Fibroblast of the aortic adventitia (primary cell): ENCODE measurements at places on chromosomes 11 and 22.

- no peak for DNase-seq
Measured at GRCh38 chr22:48753752-48754517, 1073.7 kb downstream of the BRD1 start.

GRCh38 chr22:35863432-35863831 lies 145.8 kb downstream of the APOL5 start:
- no peak for DNase-seq

DNA sequence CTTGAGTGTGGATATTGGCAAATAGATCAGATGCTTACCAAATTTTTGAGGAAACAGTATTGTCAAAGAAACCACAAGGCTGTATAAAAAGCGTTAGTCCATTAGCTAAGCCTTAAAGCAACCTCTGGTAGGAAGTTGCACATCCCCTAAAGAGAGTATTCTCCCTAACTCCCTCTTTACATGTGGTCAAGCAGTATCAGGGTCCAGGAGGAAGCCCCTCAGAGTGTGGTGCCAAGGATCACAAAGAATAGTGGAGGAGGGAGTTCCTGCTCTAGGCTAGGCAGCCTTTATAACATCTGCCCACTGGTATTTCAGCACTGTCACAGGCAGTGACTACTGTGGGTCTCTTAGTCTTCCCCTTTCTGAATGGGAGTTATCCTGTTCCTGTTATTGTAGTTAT lies 18.8 kb upstream of the AMPD3 start:
- DNase-seq: no peak

- DNase-seq: no peak
Measured at GRCh38 chr22:40211476-40212054, 33.8 kb downstream of the TNRC6B start.

GRCh38 chr11:96279018-96279895 lies 63.7 kb downstream of the MAML2 start:
- peak; percentile 30 for DNase-seq

DNA sequence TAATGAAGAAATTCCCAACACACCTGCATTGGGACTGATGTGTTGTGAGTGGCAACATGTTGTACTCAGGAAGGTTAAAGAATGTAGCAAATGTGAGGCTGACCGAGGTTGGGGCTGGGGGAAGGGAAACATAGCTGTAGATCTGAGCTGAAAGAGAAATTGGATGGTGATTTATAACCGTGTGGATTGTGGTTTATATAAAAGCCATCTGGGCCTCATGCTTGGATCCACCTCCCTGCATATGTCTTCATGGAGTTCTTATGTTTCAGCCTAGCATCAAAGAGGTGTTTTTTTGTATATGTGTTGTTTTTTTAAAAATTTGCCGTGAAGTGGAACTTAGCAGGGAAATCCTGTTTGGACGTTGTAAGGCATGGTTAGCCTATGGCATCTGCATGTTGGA lies 141.3 kb downstream of the NAV2 start:
- no peak for DNase-seq

DNA sequence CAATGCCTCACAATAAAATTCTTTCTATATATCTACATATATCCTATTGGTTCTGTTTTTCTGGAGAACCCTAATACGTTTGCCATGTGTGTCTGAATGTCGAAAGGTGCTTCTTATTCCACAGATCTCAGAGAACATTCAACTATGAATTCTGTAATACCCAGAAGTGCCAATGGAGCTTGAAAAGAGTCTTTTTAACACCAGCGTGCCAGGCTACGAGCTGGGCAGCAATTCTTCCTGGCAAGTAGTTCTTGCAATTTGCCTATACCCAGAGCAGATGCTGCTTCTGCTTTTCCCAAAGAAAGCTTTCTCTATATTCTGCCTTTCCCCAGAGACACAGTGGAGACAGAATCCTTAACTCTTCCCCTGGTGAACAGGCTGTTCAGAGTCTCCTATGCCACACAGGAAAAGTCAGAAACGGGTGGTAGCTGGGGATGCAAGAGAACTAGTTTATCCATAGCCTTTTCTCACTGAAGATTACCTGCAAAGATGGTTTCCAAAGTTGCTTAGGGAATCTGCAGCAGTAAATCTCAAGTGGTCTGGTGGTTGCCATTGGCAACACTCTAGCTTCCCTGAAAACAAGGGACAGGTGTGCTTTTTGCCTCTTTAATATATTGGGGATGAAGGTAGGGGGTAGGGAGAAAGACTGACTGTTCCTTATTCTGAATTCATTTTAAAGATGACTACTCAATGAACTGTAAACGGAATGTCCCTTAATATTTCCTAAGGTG lies 16.8 kb upstream of the PAFAH1B2 start:
- no peak for DNase-seq

DNA sequence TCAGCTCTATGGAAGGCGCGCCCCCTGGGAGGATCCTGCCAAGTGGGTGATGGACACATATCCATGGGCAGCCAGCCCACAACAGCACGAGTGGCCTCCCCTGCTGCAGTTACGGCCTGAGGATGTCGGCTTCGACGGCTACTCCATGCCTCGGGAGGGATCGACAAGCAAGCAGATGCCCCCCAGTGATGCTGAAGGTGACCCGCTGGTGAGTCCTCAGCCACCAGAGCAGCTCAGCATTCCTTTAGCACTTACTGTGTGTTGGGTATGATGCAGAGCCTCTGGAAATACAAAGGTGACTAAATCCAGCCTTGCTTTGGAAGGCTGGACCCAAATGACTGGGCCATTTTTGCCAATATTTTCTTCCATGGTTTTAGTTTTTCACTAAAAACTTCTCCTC lies 45.7 kb downstream of the DBX1 start:
- DNase-seq: no peak

DNA sequence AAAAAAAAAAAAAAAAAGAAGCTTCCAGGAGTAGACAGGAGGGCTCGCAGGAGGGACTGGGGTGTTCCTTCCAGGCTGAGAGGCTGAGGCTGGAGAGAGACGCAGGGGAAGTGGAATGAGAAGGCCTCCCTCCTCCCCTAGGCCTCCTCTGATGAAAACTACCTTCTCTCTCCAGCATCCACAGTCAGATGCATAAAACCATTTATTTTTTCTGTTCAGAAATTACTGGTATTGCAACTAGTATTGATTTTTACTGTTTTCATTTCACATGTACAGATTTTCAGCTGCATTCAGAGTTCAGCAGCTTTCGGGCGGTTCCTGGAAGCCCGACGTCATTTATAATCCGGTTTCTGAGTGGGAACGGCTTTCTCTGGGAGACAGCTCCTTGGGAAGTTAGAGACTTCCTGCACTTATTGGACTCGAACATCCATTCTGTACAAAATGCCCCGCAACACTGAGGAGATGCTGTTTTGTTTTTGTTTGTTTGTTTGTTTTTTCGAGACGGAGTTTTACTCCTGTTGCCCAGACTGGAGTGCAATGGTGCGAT lies 6.9 kb upstream of the NFAM1 start:
- DNase-seq: peak; percentile 9

GRCh38 chr11:358129-358800 lies 11.0 kb upstream of the B4GALNT4 start:
- DNase-seq: peak; percentile 31

DNA sequence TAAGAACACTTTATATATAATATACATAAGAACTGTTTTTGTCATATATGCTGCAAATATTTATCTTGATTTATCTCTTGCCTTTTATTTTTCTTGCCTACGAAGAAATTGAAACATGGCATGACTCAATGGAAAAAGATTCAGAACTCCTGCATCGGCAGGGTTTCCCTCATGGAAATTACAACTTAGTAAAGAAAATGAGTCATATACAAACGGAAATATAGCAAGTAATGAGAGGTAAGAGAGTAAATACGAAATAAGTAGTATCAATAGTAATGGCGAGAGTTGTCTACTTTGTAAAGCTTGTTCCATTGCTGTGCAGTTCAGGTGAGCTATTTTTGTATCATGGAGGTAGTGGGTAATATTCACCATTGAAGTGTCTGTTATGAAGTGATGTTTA lies 350.4 kb downstream of the DDX10 start:
- DNase-seq: peak; percentile 59

- DNase-seq: no peak
Measured at GRCh38 chr11:71251761-71252268, 562 bp downstream of the SHANK2 start.

- DNase-seq: no peak
Measured at GRCh38 chr11:63779039-63779438, 10.5 kb upstream of the ZFTA start.
